ENCODE measurements at places on chromosomes 2 and 18. TPM values are rescaled to one million over a fixed set of nuclear protein-coding genes. Genes with fewer than 3 reads are reported as not detected.
A peak's percentile ranks its signal among the peaks of the same experiment; 100 is the strongest.

The MOGAT1 gene
- total RNA-seq, result not detected

- H3K4me3 ChIP-seq, result no peak overlapping the region
- no peak overlapping the region for H3K27ac ChIP-seq
- H3K36me3 ChIP-seq, result no peaks in the 10 kb centered on the region
- no peaks in the 10 kb centered on the region for H3K4me1 ChIP-seq
These were observed 229.4 kb downstream of the ZNF516 start for GRCh38 chr18:76265497-76266235.

DNA sequence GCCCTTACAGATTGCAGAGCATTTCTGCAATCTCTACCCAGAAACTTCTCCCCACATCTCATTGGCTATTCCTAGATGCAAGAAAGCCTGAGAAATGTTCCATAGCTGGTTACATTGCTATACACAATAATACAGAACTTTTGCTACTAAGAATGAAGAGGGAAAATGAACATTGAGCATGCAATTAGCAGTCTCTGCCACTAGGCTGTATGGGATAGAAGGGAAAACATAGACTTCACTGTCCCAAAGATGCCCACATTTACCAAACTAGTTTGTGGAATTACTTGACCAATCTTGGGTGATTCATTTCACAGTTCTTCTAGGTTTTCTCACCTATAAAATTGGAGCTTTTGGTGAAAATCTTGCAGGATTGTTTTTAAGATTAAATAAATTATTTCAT lies 265.7 kb upstream of the NT5C1B start:
- H3K27me3 ChIP-seq, result no peaks in the 10 kb centered on the region
- no peak overlapping the region for H3K4me3 ChIP-seq
- no peak for DNase-seq
- no peaks in the 10 kb centered on the region for H3K4me1 ChIP-seq
- no peak overlapping the region for H3K27ac ChIP-seq
- H3K36me3 ChIP-seq, result no peaks in the 10 kb centered on the region

DNA sequence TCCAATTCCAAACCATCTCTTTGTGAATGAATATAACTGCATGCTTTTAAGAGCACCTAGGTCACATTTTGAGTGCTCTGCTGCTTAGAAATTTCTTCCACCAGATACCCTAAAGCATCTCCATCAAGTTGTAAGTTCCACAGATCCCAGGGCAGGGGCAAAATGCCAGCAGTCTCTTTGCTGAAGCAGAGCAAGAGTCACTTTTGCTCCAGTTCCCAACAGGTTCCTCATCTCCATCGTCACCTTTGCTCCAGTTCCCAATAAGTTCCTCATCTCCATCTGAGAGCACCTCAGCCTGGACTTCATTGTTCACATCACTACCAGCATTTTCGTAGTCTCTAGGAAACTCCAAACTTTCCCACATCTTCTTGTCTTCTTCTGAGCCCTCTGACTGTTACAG lies 116.7 kb upstream of the ALKAL2 start:
- H3K4me1 ChIP-seq, result no peaks in the 10 kb centered on the region
- no peaks in the 10 kb centered on the region for H3K27me3 ChIP-seq
- no peak for DNase-seq
- no peaks in the 10 kb centered on the region for H3K36me3 ChIP-seq
- no peak overlapping the region for H3K27ac ChIP-seq

GRCh38 chr2:236570081-236570868 lies 650 bp downstream of the ACKR3 start:
- H3K4me3 ChIP-seq, result peak overlapping the region; percentile 66
- peak overlapping the region; percentile 88 for H3K27ac ChIP-seq
- peaks cover 10% of the 10 kb centered on the region for H3K36me3 ChIP-seq
- peaks cover 21% of the 10 kb centered on the region for H3K4me1 ChIP-seq
- H3K27me3 ChIP-seq, result no peaks in the 10 kb centered on the region

The SLC19A3 gene
- total RNA-seq, result not detected

The D2HGDH gene
- 4.3 TPM for total RNA-seq

The STK39 gene
- 7.9 TPM for total RNA-seq

The SCN9A gene
- total RNA-seq, result 4.7 TPM

DNA sequence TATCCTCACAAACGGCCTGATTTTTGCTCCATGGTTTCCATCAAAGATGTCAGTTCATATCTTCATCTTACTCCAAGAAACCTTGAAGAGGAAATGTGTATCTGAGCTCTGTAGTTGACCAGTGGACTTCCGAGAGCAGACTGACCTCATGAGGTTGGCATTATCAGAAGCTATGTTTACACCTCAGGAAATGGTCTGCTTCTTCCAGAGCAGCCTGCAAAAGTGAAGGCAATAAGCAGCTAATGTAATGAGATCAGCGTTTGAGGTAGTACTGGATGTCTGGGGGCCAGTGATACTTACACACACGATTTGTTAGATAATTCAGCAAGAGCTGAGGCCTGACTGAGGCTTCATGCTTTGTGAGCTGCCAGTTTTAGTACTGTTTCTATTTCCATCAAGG lies 189.7 kb downstream of the LRRTM1 start:
- no peak overlapping the region for H3K4me3 ChIP-seq
- no peak for DNase-seq
- peaks cover 4% of the 10 kb centered on the region for H3K27me3 ChIP-seq
- H3K27ac ChIP-seq, result no peak overlapping the region
- H3K4me1 ChIP-seq, result no peaks in the 10 kb centered on the region

The TMEM163 gene
- total RNA-seq, result 0.04 TPM

The ANKRD30BL gene
- total RNA-seq, result not detected

DNA sequence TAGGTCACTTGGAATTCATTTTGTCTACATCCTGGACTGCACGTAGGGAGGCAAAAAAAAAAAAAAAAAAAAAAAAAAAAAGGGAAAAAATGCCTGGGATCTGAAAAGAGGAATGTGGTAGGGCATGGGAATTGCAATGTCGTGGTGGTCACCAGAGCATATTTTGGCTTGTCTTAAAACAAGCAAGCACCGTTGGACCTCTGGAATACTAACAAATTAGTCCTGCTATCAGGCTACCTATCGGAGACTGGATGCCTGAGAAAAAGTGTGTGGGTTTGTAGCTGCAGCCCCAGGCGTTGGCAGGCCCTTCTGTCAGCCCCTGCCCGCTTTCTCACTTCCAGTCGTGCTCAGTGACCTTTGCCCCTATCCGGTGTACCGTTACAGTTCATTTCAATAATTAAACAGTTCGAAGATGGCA lies 588.5 kb upstream of the ZEB2 start:
- peaks cover 10% of the 10 kb centered on the region for H3K4me1 ChIP-seq
- H3K27ac ChIP-seq, result peak overlapping the region; percentile 47
- H3K4me3 ChIP-seq, result peak overlapping the region; percentile 15
- H3K27me3 ChIP-seq, result no peaks in the 10 kb centered on the region
- DNase-seq, result peak; percentile 66

GRCh38 chr2:233992513-233993217 lies 57.8 kb upstream of the SPP2 start:
- 0 out of 2 replicates have a peak, but pooled peaks cover 3% of the 10 kb centered on the region for H3K4me1 ChIP-seq
- no peak for DNase-seq
- no peaks in the 10 kb centered on the region for H3K36me3 ChIP-seq
- H3K4me3 ChIP-seq, result no peak overlapping the region

DNA sequence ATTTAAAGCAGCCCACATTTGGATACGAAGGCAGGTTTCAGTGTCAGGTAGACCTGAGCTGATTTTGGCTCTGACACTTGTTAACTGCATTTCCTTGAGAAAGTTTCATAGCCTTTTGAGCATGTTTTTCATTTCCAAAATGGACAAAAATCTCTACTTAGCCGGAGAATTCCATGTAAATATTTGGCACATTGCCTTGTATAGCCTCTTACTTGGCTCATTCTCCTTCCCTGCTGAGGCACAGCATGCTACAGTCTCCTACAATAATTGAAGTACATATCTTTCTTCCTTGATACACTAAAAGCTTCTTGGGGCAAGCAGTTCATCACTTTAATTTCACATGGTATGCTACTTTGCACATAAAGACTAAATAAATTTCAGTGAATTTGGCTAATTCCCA lies 772.2 kb upstream of the CHAC2 start:
- no peak for DNase-seq
- no peak overlapping the region for H3K4me3 ChIP-seq
- no peaks in the 10 kb centered on the region for H3K27me3 ChIP-seq
- H3K4me1 ChIP-seq, result no peaks in the 10 kb centered on the region

The SLC9A4 gene
- 0.04 TPM for total RNA-seq

- H3K27me3 ChIP-seq, result peaks cover 2% of the 10 kb centered on the region
- H3K27ac ChIP-seq, result no peak overlapping the region
- no peak for DNase-seq
- H3K4me1 ChIP-seq, result no peaks in the 10 kb centered on the region
- no peak overlapping the region for H3K4me3 ChIP-seq
These were observed 47.3 kb upstream of the C1D start for GRCh38 chr2:68110102-68110501.

GRCh38 chr2:105954891-105955290 lies 210.2 kb downstream of the NCK2 start:
- no peak overlapping the region for H3K27ac ChIP-seq
- H3K4me1 ChIP-seq, result peaks cover 16% of the 10 kb centered on the region
- no peak for DNase-seq
- no peak overlapping the region for H3K4me3 ChIP-seq
